ENCODE measurements at places on chromosomes 12 and 14.
A peak's percentile ranks its signal among the peaks of the same experiment; 100 is the strongest.

- DNase-seq: no peak
Observed at GRCh38 chr12:109182041-109182839, 65.9 kb downstream of the ACACB start.

DNA sequence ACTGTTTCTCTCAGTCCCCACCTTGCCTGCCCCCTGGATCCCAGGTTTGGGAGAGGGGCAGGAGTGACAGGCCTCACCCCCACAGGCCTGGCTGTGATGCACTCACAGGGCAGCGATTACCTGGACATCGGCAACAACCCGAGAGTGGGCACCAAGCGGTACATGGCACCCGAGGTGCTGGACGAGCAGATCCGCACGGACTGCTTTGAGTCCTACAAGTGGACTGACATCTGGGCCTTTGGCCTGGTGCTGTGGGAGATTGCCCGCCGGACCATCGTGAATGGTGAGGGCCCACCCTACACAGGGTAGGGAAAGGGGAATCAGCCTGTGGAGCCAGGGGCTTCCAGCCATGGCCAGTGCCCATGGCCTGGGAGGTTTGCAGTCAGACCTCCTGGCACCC is 8.6 kb downstream of the ACVRL1 start:
- no peak for DNase-seq

DNA sequence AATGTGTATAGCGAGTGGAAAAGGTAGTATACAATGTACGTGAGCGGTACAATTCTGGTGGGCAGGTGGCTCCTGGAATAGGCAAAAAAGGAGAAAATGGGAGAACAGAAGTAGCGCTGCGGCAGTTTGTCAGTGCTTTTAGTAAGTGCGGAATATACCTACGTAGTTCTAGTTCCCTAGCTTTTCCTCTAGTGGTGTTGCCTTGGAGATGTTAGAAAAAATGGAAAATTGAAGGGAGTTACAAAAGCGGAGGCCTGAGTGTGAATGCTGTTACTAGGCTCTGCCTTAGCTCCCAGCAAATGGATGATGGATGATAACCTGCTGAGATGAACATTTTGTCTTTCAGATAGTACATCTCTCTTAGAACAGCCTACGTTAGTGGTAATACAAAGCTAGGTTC is 1.1 kb downstream of the TTC8 start:
- no peak for DNase-seq

DNA sequence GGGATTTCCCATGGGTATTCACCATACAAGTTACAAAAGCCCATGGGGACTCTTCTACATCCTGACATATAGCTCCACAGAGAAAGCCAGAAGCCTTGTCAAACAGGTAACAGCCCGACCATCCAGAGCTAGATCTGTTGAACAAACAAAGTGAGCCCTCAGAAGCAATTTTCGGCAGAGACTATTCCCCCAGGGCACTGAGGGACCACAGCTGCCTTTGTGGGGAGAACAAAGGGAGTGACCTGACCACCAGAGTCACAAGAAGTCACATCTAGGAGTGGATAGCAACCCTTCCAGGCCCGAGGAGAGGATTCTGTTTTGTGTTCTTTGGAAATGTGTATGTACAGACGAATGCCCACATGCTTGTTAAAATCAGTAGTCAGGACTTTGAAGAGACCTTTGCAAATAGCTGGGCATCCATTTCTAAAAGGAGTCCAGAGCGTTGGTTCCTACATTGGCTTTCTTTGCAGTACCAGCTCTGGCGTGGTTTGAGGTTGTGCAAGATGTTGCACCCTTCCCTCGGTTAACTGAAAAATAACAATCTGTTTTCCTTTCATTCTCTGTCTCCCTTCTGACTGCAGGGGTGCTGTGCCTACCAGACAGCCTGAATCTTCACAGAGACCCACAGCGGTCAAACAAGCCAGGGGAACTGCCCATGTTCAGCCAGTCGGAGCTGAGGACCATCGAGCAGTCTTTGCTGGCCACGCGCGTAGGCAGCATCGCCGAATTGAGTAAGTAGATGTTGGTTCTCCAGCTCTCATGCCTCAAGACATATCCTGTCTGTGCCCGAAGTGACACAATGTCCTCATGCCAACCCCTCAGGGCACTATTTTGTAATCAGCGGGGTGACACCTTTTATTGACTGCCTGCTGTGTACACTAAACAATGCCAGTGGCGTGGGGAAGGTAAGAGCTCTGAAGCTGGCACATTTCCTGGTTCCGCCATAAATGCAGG is 165.4 kb upstream of the PWP1 start:
- DNase-seq: no peak

DNA sequence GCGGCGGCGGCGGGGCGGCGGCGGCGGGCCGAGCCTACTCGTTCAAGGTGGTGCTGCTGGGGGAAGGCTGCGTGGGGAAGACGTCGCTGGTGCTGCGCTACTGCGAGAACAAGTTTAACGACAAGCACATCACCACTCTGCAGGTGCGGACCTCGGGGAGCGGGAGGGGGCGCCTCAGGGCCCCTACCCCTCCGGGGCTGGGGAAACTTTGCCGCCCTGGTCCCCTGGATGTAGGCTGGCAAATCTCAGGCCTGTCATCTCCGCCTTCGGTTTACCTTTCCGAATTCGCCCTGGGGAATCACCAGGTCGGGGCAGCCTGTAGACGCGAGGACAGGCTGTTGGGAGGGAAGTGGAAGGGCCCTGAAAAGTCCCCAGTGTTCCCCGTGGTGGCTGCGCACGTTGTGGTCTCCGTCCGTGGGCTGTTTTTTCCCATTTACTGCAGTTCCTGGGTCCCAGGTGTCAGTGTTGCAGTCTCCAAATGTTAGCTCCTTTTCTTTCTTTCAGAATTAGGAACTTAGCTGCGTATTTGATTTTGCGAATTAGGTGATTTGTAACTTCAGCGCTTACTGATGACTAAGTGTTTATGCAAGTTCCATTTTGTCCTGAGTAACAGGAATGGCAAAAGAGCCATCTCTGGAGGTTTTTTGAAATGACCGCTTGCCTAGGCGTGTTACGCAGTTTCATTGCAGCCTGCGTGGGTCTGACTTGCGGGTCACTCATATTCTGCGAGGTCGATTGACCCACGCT is 656 bp downstream of the RAB21 start:
- DNase-seq: peak; percentile 53

DNA sequence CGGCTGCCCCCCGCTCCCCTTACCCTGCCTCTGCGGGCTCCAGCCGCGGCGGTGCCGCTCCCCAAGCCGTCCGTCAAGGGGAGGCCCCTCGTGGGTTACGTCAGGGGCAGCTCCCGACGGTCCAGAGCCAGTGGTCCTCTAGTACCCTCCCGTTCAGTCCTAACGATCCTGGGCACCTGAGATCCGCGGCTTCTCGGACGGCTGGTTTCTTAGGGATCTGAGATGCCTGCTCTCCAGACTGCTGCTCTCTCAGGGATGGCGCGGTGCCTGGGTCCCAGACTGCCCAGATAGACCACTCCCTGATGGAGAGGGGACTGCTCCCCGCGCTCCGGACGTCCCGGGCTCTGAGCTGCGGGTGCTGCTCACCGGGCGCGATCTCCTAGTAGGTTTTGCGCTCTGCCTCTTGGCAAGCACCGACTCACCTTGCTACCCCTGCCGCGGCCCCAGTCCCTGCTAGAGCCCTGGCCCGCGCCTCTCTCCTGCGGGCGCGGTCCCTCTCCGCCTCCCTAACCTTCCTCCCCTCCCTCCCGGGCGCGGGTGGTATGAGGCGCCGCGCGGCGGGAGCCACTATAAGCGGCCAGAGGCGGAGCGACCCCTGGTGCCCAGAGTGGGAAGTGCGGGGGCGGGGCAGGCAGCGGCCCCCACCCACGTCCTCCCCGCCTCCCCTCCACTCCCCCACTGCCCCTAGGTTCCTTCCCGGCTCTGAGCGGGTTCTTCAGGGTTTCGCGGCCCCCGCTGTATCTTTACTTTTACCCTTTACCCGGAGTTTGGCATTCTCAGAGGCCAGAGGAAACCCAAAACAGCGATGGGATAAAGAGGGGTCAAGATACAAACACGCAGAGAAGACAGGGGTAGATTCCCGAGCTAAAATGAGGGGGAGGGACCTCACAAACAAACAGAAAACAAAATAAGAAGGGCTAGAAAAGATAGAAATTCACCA is at the start of gene C1QL4:
Gene C1QL4 (minus strand): TSS at position 544 of the 940 bp plus-strand sequence. CDS start 711 bp downstream, outside the sequence.
- peak; percentile 96 for DNase-seq

- no peak for DNase-seq
Observed at GRCh38 chr12:122080149-122081082, 1.9 kb downstream of the MLXIP start.

DNA sequence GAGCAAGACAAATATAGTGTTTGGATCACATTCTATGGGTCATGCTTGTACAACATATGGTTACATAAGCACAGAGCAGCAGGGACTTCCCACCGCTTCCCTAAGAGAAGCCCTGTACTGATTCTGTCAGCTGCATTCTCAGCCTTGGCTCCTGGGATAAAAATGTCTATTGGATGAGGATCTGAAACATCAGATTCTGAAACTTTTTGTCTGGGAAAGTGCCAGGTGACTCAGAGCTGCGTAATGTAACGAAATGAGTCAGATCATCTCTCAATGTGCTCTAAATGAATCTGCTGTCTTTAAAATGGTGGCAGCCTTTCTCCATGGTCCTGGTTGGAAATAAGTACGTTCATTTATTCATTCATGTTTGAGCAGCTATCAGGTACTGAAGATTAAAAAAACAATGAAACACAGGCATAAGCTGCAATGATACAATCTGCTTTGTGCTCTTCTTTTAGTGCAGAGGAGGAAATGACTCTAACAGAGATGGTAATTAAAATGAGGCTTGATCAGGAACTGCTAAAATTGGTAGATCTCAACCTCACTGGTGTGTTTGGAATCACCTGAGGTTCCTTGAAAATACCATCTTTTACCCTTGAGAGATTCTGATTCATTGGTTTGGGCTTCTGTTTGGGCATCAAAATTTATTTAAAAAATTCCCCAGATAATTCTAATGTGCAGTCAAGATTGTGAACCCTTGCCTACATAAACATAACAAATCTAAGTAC is 99.1 kb upstream of the NAP1L1 start:
- peak; percentile 16 for DNase-seq

- no peak for DNase-seq
Observed at GRCh38 chr12:85277900-85278597, 2.0 kb upstream of the ALX1 start.

GRCh38 chr12:32462908-32463307 is 63.5 kb downstream of the FGD4 start:
- no peak for DNase-seq

DNA sequence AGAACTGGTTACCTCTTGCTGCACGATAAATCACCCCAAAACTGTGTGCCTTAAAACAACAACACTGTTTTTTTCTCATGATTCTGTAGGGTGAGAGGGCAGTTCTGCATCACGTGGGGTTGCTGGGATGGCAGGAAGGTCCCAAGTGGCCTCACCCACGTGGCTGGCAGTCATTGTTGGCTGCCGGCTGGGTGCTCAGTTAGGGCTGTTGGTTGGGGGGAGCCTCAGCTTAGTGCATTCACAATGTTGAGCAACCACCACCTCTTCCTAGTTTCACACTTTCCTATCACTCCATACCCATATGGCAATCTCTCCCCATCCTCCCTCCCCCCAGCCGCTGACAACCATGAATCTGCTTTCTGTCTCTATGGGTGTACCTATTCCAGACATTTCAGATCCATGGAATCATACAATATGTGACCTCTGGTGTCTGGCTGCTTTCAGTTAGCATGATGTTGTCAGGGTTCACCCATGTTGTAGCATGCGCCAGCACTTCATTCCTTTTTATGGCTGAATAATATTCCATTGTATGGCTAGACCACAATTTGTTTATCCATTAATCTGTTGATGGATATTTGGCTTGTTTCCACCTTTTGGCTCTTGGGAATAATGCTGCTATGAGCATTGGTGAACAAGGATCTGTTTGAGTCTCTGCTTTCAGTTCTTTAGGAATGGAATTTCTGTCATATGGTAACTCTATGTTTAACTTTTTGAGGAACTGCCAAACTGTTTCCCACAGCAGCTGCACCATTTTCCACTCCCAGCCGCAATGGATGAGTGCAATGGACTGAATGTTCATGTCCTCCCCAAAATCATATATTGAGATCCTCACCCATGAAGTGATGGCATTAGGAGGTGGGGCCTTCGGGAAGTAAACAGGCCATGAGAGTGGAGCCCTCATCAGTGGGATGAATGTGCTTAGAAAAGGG is 11.2 kb upstream of the POP5 start:
- DNase-seq: peak; percentile 3

GRCh38 chr14:53519137-53519536 is 366.0 kb upstream of the DDHD1 start:
- no peak for DNase-seq

DNA sequence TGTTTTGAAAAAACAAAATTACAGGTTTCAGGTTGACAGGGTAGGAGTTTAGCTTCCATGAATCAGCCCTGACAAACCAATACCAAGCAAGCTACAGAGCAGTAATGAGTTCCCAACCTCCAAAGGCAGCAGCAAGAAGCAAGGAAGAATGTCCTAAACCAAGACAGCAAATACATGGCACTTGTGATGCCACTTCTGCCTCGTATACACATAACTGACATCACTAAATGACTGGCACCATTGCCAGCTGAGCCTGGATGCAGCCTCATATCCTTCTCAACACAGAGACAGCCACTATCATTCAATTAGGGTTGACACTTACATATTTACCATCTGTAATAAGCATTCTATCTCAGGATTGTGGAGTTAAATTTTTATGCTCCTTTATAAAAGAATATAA is 35.0 kb upstream of the MDM1 start:
- no peak for DNase-seq

GRCh38 chr14:90453401-90453951 is 56.6 kb downstream of the CALM1 start:
- no peak for DNase-seq

DNA sequence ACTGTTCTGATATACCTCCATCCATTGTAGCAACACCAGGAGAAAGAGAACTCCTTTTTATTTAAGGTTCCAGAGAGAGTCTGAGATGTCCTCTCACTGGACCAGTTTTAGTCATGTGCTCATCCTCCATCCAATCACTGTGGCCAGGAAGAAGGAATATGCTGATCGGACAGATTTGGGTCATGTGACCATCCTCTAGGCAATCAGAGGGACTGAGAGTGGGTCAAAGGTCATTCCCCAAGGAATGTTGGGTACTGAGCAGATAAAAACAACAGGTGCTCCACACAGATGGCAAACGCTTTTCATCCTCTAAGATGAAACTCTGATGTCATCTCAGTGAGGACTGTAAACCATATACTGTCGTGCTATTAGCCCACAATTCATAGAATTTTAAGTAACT is 28.8 kb upstream of the RPH3A start:
- DNase-seq: no peak

- no peak for DNase-seq
Observed at GRCh38 chr12:121807642-121808347, 4.0 kb downstream of the SETD1B start.

GRCh38 chr14:91375720-91376452 is 41.7 kb downstream of the CCDC88C start:
- DNase-seq: no peak

DNA sequence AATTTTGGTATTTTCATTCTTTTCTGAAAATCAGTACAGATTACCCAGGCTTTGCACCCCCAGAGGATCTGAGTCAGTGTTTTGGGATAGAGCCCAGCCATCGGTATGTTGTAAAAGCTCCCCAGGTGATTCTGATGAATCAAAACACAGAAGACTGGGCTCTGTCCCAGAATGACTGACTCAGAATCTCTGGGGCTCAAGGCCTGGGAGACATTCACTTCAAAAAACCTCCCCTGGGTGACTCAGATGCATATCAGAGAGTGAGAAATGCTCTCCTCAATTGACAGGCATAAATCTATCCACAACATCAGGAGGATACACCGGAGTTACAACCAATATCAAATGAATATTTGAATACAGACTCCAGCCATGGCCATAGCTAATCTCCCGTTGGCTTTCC is 32.6 kb downstream of the SLC35F4 start:
- no peak for DNase-seq

All from K562 (cell line).